Fibroblast of skin of right quadriceps (primary cell): ENCODE measurements at places on chromosomes 4 and X.

GRCh38 chr4:52704661-52705060 is 45.6 kb upstream of the USP46 start:
- no peak for DNase-seq

GRCh38 chr4:101192244-101192643 is 155.1 kb downstream of the PPP3CA start:
- DNase-seq: no peak

DNA sequence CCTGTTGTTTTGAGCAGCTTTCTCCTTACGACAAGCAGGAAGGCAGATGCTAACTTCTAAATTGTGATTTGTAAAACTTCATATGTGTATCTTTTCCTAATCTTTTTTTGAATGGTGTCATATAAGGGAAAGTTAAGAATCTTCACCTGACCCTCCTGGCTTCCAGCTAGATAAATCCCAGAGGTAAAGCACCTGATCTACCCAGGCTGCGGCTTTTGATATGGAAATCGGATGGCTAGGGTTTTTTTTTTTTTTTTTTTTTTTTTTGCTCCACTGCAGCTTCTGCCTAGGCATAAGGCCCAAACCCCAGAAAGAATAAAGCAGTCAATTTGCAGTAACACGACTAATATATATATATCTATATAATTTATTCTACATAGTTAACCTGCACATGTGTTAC is 10.0 kb downstream of the MAB21L2 start:
- DNase-seq: no peak

DNA sequence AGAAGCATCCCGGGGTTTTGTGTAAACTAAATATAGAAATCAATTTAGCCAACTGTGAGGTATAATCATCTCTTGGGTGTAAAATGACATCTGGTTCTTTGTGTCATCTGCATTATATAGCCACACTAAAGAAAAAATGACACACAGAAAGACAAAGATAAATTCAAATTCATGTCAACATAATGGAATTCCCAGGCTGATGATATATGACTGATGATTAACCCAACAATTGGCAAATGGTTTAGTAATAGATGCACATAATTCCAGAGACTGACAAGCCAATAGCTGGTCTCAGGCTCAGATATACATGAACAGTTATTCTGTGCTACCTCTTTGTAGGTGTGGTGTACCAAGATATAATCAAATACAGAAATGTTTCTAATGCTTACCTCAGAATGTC is 375.4 kb upstream of the PITX2 start:
- DNase-seq: peak; percentile 44

GRCh38 chr4:47577779-47578553 is 92.9 kb downstream of the ATP10D start:
- no peak for DNase-seq

GRCh38 chrX:49760290-49760890 is 64.6 kb upstream of the PAGE1 start:
- no peak for DNase-seq

DNA sequence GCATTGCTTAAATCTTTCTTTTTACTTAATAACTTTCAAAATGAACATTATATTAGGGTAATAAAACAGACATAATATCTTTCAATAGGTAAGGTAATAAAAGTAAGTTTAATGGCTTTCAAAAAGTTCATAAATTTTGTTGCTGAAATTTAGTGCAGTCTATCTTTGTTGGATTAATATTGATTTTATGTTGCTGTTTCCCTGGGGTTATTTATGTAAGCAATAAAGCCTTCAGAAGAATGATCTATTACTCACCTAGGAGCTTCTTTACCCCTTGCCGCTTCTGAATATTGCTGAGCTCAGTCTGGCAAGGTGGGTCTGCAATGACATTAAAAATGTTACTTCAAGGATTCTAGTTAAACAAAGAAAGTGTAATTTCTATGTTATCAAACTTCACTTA is 492.6 kb downstream of the SPOCK3 start:
- no peak for DNase-seq

DNA sequence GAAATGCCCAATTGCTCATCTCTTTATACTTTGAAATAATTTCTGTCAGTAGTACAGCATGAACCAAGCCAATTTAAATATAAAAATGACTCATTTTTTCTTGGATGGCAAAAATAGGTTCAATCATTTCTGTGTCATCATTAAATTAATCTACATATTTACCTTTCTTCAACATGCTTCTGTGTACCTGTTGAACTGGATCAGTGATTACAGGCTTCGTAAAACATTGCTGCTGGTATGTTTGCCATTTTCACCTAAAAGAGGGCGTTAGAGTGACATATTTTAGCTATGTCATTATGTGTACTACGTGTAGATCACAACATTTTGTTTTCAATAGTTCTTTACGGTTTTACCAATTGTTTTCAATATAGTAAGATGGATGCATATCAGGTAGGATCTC is 340.5 kb upstream of the MAOA start:
- DNase-seq: no peak

DNA sequence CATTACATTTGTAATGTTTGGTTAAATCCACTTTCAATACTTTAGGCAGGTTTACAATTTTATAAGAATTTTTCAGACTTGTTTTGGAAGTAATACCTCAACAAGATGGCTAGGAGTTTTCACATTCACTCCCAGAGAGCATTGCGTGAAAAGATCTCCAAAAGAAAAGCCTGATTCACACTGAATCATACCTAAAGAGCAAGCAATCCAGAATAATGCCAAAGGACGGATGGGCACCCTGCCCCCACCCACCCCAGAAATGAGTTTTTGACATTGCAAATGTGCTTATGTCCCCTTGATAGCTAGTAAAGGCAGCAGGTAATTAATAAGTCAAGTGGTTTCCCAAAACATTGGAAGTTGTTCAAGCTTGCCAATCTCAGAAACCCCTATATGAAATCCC is 557.7 kb upstream of the TENM3 start:
- peak; percentile 65 for DNase-seq

- peak; percentile 11 for DNase-seq
Measured at GRCh38 chrX:154761977-154762536, 607 bp upstream of the DKC1 start.

DNA sequence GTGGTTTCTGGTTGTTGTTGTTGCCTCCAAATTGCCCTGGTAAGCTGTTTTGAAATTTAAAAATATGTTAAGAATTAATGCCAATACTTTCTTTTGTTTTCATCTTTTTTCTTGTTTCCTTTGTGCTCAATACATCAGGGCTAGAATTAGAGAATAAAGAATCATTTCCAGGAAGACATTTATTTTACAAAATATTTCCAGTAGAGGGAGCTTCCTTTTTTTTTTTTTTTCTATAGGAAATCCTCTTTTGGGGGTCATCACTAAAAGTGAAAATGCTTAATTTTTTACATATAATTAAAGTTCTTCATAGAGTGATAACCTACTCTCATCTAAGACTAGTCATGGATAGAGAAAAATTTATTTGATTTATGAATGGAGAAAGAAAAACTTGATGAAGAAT is 2.4 kb downstream of the GLRA3 start:
- DNase-seq: no peak

GRCh38 chr4:5708449-5709206 is at the start of gene EVC2:
EVC2 (minus strand) TSS chr4:5708559; CDS start chr4:5708513, 46 bp downstream.
- DNase-seq: peak; percentile 47

DNA sequence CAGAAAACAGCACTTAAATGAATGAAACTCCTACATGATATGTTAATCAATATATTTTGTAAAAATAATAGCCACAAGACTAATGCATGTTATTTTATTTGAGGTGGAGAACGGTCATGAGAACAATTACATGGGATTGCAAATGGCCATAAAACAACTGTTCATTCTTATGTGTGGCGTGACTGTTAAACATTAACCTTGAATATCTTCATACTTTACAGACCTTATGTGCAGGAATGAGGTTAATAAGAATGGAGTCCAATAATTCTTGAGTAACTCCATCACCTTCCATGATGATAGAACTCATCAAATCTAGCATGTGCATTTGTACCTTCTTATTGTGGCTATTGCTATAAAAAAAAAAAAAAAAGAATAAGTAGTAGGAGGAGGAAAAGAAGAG is 55.3 kb downstream of the PDS5A start:
- no peak for DNase-seq

GRCh38 chr4:138111462-138112000 is 130.6 kb downstream of the SLC7A11 start:
- DNase-seq: peak; percentile 21

DNA sequence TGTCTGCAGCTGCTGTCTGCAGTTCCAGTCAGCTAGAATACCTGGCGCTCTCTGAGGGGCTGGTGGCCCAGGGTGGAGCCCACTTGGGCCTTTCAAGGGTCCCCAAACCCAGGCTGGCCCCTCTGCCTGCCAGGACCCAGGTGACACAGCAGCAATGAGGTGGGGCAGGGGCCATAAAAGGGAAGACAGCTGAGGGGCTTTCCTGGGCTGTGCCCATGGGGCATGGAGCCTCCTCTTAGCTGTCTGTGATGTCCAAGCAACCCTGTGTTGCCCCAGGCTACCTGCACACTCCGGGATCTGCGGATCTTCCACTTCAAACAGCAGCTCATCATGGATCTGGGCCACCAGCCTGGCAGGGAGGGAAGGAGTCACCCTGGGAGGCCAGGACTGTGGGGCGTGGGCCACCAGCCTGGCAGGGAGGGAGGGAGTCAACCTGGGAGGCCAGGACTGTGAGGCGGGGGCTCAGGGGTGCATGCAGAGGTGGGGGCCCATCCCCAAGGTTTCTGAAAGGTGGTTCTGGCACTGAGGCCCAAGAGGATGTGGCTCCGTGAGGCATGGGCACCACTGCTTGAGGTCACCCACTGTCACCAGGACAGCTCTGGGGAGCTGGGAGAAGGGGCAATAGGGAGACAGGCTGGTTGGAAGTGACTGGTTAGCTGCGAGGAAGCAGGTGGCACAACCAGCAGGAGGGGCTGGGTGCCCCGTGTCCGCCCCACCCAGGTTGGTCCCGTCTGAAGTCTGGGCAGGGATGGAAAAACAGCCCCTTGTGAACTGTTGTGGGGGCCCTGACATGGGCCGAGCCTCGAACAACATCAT is 16.3 kb downstream of the NAT8L start:
- DNase-seq: no peak

GRCh38 chr4:64305565-64306254 is 103.5 kb downstream of the TECRL start:
- no peak for DNase-seq

GRCh38 chrX:112012360-112012759 is 70.2 kb downstream of the TRPC5 start:
- no peak for DNase-seq

DNA sequence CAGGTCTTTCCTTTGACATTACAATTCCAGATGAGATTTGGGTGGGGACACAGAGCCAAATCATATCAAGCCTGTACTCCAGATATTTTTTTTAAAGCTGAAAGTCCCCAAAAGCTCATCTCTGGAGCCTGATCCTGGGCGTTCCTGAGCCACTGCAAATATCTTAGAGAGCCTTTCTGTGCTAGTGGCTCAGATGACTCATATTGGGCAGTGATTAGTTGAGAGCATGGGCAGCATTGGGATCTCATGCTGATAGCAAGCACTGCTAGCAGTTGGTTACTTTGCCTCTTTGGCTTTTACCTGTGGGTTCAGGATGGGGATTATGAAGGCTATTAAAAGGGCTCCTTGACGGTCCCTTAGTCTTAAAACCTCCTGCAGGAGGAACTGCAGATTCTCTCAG is 51.4 kb upstream of the SCRG1 start:
- DNase-seq: no peak

GRCh38 chr4:55887594-55887993 is 34.1 kb downstream of the EXOC1 start:
- no peak for DNase-seq

DNA sequence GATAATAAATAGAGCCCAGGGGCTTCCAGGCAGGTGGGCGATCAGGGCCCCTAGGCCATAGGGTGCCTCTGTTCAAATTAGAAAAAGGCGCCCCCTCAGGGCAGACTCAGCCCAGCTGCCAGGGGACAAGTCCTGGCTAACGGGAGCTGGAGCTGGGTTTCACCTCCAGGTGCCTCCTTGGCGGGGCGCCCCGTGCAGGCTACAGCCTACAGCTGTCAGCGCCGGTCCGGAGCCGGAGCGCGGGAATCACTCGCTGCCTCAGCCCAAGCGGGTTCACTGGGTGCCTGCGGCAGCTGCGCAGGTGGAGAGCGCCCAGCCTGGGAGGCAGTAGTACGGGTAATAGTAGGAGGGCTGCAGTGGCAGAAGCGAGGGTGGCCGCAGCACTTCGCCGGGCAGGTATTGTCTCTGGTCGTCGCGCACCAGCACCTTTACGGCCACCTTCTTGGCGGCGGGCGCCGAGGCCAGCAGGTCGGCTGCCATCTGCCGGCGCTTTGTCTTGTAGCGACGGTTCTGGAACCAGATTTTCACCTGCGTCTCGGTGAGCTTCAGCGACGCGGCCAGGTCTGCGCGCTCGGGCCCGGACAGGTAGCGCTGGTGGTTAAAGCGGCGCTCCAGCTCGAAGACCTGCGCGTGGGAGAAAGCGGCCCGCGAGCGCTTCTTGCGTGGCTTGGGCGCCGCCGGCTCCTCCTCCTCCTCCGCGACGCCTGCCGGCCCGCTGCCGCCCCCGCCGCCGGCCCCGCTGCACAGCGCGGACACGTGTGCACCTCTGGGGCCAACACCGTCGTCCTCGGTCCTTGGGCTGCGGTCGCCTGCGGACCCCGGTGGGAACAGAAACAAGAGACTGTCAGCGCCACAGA is 2.4 kb downstream of the NKX3-2 start:
- DNase-seq: no peak

- no peak for DNase-seq
Measured at GRCh38 chr4:99690472-99690871, 32.8 kb upstream of the C4orf54 start.

DNA sequence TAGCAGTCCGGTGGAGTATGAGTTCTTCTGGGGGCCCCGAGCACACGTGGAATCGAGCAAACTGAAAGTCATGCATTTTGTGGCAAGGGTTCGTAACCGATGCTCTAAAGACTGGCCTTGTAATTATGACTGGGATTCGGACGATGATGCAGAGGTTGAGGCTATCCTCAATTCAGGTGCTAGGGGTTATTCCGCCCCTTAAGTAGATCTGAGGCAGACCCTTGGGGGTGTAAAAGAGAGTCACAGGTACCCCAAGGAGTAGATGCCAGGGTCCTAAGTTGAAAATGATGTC is 852 bp downstream of the MAGEH1 start:
- DNase-seq: no peak

- DNase-seq: no peak
Measured at GRCh38 chrX:40727581-40728252, 7.6 kb downstream of the MED14 start.

- no peak for DNase-seq
Measured at GRCh38 chr4:72352711-72353110, 216.3 kb downstream of the ADAMTS3 start.

GRCh38 chr4:6473264-6474052 is 1.0 kb upstream of the PPP2R2C start:
- DNase-seq: no peak

DNA sequence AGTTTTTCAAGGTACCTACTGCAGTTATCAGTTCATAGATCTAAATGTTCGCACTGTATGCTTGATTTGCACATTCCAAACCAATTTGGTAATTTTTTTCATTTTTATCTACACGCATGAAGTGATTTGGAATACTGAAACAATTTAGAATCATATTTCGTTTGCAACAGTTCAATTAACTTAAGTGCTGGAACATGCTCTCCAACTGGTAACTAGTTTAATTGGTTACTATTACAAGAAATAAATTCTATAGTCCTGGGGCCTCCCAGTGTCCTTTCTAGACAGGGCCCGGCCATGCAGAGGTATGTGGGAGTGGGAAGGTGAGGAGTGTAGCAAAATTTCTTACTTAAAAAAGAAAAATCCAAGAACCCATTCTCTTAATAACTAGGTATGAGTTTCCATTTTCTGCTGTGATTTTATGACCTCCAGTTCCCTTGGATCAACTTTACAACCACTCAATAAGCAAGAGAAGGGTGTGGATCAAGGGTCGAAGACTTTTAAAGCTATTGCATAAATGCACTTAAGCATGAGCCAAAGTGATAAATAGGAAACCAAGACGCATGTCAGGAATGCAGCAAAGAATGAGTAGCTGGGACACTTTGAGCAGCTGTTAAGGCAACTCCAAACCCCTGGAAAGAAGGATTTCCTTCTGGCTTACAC is 106.9 kb downstream of the PPARGC1A start:
- DNase-seq: no peak
